ENCODE measurements at places on chromosomes 2 and 18.
A peak's percentile ranks its signal among the peaks of the same experiment; 100 is the strongest.

GRCh38 chr2:223084873-223085272, 32.9 kb downstream of the KCNE4 start:
- DNase-seq = no peak

DNA sequence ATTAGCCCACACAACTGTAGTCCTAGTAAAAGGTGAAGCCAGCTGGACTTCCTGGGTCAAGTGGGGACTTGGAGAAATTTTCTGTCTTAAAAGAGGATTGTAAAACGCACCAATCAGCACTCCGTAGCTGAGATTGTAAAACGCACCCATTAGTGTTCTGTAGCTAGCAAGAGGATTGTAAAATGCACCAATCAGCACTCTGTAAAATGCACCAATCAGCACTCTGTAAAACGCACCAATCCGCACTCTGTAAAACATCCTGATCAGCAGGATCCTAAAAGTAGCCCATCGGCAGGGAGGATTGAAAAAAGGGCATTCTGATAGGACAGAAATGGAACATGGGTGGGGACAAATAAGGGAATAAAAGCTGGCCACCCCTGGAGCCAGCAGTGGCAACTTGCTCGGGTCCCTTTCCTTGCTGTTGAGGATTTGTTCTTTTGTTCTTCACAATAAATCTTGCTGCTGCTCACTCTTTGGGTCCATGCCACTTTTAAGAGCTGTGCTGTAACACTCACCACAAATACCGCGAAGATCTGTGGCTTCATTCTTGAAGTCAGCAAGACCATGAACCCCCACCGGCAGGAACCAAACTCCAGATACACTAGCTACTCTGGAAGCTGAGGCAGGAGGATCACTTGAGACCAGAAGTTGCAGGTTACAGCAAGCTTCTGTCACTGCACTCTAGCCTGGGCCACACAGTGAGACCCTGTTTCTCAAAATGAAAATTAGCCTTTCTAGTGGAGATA, 102.6 kb downstream of the HS6ST1 start:
- DNase-seq = no peak

- peak; percentile 96 for DNase-seq
Measured at GRCh38 chr2:69436938-69437750, at the start of gene NFU1. Gene NFU1, minus strand, starts transcription at chr2:69437435. Its CDS starts 13 bp downstream, at chr2:69437422.

- no peak for DNase-seq
Measured at GRCh38 chr2:128308284-128308731, 10.4 kb downstream of the HS6ST1 start.

DNA sequence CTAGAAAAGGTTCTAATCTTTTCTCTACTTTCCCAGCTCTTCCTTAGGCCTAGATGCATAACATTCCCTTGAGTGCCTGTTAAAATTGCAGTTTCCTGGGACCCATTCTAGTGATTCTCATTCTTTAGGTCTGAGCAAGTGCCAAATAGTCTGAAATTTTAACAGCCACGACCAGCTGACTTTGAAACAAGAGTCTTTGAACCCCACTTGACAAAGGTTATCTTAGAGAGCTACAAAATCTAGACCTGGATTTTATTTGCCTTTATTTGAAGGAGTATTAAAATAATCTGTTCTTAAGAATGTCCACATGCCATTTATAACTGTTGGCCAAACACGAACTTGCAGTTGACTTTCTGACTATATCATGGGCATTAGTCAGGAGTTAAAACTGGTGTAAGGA, 110.2 kb upstream of the LHCGR start:
- DNase-seq = no peak

- DNase-seq = no peak
Measured at GRCh38 chr2:12035029-12035720, 288.7 kb downstream of the LPIN1 start.

GRCh38 chr2:112919086-112919485, 8.1 kb downstream of the IL37 start:
- no peak for DNase-seq
